Left cardiac atrium (tissue), 4 donors: ENCODE measurements at places on chromosomes 2 and 18. TPM values are rescaled to one million over a fixed set of nuclear protein-coding genes. Genes with fewer than 3 reads are reported as not detected.
A peak's percentile ranks its signal among the peaks of the same experiment; 100 is the strongest.

Gene LIMS4
- 2.7 TPM for total RNA-seq

Gene TTC31
- 11.9 TPM for total RNA-seq

Gene PER2
- 6.4 TPM for total RNA-seq

Gene CCDC141
- total RNA-seq: 97.5 TPM

Gene HOXD4
- 0.53 TPM for total RNA-seq

Gene LCT
- total RNA-seq: not detected

Gene CDH2
- total RNA-seq: 178 TPM

Gene DUSP2
- total RNA-seq: 2.4 TPM

Gene PXDN
- total RNA-seq: 34.8 TPM

Gene EGR4
- total RNA-seq: not detected

GRCh38 chr18:62808123-62808522 lies 92.8 kb downstream of the PHLPP1 start:
- DNase-seq: no peak

DNA sequence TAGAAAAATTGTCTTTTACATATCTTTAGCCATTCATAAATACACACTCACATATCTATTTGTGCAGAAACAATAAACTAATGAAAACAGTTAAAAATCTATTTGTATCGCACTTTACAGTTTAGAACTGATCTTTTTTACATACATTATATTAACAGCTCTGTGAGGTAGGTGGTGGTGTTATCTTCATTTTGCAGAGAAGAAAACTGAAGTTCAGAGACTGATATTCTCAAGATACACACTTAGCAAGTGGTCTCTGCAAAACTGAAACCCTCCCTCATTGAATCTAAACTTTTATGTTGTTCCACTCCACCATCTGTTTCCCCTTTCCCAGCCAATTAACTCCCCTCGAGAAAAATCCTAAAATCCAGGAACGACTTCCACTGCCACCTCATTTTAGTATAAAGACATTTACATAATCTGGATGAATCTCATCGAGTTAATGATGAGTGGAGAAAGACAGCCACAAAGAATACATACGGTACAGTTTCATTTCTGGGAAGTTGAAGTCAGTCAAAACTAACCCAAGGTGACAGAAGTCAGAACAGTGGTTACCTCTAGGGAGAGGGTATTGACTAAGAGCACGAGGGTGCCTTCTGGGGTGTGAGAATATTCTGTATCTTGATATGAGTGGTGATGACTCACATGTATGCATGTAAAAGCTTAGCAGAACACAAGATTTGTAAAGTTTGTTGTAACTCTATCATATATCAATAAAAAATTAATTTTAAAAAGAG lies 524.2 kb upstream of the TCF4 start:
- no peak for DNase-seq

- no peak for DNase-seq
Observed at GRCh38 chr2:30527411-30527810, 80.4 kb downstream of the LCLAT1 start.

GRCh38 chr18:57775937-57776336 lies 27.2 kb downstream of the ATP8B1 start:
- DNase-seq: no peak

DNA sequence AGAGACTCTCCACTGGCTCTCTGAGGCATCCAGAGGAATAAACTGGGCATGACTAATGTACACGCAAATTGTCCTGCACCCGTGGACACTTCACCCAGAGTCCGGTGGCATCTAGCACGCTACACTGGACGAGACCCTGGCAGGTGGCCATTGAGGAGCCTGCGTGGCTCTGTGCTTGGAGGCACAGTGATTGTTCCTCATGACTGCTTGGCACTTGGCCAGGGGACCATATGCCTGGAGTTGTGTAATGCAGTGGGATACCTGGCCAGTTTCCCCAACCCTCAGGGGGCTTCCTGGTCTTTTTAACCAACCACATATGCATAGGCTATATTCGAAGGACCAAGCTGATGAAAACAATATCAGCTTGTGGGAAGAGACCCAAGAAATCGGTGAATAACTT lies 66.6 kb downstream of the MTCL1 start:
- DNase-seq: peak; percentile 55

DNA sequence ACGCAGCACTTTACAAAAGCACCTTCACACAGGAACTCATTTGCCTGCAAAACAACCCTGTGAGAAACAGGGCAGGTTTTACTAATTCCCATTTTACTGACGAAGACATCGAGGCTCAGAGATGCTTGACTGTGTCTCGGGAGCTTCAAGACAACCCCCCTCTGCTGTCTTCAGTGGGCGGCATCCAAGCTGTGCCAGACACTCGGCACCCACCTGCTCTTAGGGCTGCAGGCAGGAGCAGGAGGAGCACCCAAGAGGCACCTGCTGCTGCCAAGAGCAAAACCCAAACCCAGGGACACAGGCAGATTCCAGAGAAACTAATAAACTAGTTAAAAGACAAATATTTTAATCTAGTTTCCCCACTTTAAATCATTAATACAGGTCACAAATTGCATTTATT lies 67.9 kb downstream of the PPP4R1 start:
- DNase-seq: no peak

GRCh38 chr18:47345291-47345690 lies 93.8 kb upstream of the SKOR2 start:
- no peak for DNase-seq

DNA sequence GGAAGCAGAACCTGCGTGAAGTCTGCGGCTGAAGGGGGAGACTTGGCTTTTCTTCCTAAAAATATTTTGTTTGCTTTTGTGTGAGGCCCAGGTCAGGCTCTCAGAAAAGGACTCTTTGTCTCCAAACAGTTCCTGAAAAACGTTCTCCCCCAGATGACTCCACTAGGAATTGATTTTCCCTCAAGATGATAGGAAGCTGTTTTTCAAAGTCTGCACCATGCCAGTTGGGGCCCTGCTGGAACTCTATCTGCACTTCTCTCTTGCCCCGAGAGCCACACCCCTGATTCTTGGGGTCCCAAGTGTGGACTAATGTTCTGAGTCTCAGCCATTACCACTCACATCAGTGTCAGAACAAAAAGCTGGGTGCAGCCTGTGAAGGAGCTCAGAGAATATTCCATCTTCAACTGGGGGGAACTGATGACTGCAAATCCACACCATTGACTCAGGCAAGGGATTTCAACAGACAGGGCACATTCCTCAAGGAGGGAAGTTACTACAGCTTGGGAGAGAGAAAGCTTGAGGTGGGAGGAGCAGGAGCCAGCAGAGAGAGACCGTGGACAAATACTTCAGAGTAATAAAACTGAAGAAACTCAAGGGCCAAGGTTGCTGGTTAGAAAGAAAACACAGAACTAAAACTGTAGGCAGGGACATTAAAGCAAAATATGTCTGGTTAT lies 768.3 kb downstream of the RNF144A start:
- DNase-seq: no peak

GRCh38 chr2:110960954-110961353 lies 159.8 kb upstream of the BCL2L11 start:
- DNase-seq: no peak

- no peak for DNase-seq
Observed at GRCh38 chr2:59588286-59588685, 965.2 kb downstream of the BCL11A start.

DNA sequence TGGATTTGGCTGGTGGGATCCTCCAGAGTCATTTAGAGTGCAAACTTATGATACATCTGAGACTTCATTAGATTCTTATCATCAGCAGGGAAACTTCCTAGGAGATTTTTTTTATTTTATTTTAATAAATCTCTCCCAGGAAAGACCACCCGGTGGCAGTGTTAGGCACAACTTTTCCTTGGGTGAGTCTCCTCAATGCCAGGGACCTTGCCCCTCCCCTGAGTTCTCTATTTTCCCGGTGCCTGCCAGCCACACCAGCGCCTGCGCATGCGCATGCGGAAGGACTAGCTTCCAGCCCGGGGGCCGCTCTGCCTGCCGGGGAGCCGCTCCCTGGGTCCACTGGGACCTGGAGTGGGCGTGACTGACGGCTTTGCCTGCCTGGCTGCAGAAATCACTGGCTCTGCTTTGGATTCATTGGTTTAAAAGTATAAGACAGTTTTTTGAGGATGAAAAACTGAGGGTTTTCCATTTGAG lies 86.6 kb downstream of the TMEM182 start:
- peak; percentile 90 for DNase-seq

DNA sequence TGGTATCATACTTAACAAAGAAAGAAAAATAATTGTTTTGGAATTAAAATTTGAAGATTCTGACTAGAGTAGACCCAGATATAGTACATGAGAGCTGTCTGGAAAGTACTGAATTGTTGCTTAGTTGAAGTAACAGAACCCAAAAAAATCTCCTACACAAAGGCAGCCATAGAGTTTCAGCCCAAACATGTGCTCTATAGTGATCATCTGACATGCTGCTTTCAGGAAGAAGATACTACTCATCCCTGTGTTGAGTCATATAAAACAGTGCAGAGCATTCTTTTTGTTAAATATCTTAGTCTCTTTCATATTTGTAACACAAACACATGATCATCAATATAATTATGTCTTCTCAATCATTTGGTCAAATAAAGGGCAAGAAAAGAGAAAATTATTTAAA lies 84.8 kb upstream of the PTPRM start:
- no peak for DNase-seq

DNA sequence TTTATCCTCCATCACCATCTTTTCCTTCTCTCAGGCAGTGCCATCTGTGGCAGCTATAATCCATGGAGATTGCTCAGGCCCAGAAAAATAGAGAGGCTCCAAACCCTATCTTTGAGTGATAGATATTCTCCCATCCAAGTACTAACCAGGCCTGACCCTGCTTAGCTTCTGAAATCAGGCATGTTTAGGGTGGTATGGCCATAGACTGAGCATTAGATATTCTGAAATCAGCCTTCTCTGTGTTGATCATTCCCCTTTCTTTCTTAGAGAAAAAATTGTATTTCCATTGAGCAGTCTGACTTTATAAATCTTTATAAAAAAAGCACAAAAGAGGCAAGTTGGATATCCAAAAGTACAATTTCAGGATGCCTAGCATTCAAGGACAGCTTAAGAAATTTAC lies 131.5 kb upstream of the ACVR2A start:
- no peak for DNase-seq

DNA sequence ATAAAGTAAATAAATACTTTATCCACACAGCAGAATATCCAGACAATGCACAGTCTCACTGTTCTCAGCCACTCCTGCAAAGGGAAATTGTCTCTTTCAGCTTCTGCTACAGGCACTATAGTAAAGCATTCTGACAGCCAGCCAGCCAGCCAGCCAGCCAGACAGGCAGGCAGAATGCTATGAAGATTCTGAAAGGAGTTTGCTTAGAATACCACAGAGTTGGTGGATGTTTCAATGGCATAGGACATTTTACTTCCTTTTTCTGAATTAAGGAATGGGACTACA lies 116.1 kb upstream of the CYP26B1 start:
- DNase-seq: no peak

GRCh38 chr2:10009811-10010781 lies 33.3 kb upstream of the KLF11 start:
- peak; percentile 90 for DNase-seq

DNA sequence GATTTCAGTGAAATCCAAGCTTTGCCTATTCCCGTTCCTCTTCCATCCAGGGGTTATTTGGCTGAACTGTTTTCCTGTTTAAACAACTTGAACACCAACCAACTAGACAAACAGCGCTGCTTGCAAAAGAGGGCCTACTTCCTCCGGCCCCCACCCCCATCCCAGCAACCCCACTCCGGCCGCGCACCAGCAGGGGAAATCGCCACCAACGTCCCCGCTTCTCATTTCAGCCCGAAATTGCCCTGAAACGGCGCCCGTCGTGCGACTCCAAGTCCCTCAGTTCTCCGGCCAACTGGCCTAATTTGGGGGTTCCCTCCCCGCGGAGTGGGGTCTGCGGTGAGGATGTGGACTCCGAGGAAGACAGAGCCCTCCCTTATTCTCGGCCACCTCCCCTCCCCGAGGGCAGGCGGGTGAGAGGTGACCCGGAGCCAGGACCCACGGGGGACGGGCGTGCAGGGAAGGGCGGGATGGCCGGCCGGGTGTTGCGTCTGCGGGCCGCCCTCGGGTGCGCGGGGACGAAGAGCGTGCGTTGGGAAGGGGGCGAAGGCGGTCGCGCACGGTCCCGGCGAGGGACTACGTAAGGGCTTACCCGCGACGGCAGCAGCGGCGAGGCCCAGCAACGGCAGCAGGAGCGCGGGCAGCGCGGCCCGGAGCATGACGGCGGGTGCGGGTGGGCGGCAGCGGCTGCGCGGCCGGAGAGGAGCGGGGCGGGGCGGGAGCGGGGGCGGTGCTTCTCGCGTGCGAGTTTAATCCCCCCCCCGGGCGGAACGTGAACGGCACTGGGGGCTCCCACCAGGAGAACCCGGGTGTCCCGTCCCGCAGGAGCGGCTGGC lies at the start of gene CD302:
Gene CD302, minus strand, starts transcription at position 666 of the 833 bp plus-strand sequence. Its CDS starts 10 bp downstream, at position 656.
- peak; percentile 87 for DNase-seq

GRCh38 chr2:240227538-240228428 lies 87.3 kb upstream of the OTOS start:
- DNase-seq: no peak

GRCh38 chr2:30559544-30560275 lies 112.7 kb downstream of the LCLAT1 start:
- DNase-seq: no peak

GRCh38 chr2:171652416-171652785 lies 34.9 kb upstream of the DYNC1I2 start:
- DNase-seq: no peak

GRCh38 chr2:149009576-149010461 lies 28.7 kb upstream of the LYPD6B start:
- DNase-seq: no peak

GRCh38 chr18:41593171-41593675 lies 361.8 kb upstream of the PIK3C3 start:
- no peak for DNase-seq
